Nucleus accumbens (tissue), 56 donors: ENCODE measurements at places on chromosomes 6 and 20.
A peak's percentile ranks its signal among the peaks of the same experiment; 100 is the strongest.

DNA sequence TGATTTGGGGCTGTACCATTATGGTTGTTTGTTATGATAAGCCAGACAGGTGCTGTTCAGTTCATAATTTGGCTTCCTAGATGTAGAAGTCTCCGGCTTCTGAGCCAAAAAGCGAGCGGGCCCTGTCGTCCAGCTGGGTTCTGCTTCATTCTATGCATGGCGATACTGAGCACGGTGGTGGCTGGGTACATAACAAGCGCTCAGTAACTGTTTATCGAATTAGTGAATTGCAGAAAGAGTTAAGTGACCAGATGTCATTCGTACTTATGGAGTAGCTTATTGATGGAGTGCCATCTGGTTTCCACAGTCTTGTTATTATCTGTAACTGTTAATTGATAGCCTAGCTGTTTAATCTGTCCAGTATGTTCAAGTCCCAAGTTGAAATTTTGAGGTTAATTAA is 85.0 kb downstream of the DTD1 start:
- no peak for DNase-seq

- no peak for DNase-seq
Observed at GRCh38 chr6:75478929-75479328, 14.7 kb downstream of the FILIP1 start.

DNA sequence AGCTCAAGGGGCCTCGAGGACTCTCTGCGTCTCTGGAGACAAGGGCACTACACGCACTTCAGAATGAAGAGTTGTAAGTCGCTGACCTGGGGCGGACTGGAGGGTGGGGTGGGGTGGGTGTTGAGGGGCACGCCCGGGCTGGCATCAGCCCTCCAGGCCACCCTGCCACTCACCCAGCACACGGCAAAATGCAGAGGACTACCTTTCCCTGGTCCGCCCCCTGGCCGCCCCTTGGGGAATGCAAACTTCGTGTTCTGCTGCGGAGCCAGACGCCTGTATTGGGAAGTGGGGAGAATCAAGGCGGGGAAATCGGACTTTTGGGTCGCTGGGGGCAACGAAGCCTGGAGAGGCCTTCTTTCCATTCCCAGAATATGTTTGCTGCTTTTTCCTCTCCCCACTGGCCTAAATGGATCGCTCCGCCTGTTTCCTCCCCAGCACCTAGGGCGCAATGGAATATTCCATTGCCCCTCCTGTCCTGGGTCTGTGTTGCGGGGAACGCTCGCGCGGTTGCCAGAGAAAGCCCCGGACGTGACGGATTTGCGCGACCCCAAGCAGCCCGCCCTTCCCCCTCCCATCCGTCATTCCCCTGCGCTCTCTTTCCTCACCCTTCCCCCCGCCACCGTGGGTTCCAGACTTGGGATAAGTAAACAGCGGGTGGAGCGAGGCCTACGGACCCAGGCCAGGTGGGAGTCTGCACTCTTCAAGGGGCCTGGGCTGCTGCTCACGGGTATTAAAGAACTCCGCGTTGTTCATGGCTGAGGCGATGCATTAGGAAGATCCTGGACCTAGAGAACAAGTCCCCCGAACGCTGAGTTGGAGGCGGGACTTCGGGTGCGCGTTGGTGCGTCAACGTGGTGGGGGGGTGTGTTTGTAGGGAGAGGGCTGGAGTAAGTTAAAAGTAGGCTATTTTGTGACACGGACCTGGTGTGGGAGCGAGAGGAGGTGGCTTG is at the start of gene PPT2:
Gene PPT2, plus strand, starts transcription at position 578 of the 950 bp plus-strand sequence. CDS start 454 bp downstream, outside the sequence.
- peak; percentile 86 for DNase-seq

DNA sequence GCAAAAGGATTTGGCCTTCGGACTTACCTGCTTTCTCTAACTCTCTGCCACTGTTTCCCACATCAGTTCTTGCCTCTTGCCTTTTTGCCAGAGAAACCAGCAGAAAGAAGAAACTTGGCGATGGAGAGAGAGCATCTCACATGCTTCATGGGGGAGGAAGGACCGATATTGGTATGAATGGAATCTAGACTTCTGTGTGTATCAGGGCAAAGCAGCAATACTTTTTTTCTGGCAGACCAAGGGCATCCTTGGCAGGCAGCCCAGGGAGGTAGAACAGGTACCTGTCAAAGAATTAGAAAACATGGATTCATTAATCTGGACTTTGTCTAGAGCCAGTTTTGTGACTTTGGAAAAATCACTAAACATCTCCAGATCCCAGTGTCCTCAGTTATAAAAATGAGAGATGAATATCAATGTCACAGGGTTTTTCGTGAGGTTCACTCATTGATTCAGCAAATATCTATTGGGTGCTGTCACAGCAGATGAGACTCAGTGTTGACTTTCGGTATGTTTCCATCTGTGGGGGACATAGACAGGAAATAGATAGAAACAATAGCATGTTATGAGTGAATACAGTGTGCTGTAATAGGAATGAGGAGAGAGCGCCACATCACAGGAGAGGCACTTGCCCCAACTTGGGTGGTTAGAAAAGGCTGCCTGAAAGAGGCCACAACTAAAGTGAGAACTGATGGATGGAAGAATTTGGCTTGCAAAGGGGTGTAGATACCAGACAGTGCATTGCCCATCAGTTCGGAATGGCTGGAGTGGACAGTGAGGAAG is 114.1 kb downstream of the CD83 start:
- no peak for DNase-seq

DNA sequence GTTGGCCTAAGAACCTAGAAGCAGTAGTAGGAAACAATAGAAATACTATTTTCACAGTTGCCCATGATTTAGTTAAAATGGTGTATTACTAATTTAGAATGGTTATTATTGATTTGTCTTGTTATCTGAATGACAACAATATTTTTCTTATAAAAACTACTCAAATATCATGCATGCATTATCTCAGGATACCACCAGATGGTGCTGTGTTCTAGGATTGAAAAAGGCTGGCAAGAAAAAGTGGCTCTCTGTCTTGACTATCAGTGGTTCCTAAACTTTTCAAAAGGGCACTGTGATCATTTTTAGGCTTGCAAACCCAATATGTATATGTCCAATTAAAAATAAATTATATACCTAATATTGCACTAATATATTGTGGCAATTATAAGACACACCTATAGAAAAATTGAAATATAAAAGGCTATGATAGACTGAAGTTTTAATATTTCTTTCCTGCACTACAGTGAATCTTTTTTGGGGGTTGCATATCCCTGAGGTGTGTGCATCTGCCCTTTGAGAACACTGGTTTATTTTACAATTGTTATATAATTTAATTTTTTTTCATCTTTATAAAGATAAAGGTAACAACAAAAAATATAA is 131.7 kb upstream of the MLIP start:
- DNase-seq, result no peak

- DNase-seq, result no peak
Observed at GRCh38 chr6:112203577-112204349, 50.6 kb downstream of the LAMA4 start.
